ENCODE measurements at places on chromosomes 1 and 21.

DNA sequence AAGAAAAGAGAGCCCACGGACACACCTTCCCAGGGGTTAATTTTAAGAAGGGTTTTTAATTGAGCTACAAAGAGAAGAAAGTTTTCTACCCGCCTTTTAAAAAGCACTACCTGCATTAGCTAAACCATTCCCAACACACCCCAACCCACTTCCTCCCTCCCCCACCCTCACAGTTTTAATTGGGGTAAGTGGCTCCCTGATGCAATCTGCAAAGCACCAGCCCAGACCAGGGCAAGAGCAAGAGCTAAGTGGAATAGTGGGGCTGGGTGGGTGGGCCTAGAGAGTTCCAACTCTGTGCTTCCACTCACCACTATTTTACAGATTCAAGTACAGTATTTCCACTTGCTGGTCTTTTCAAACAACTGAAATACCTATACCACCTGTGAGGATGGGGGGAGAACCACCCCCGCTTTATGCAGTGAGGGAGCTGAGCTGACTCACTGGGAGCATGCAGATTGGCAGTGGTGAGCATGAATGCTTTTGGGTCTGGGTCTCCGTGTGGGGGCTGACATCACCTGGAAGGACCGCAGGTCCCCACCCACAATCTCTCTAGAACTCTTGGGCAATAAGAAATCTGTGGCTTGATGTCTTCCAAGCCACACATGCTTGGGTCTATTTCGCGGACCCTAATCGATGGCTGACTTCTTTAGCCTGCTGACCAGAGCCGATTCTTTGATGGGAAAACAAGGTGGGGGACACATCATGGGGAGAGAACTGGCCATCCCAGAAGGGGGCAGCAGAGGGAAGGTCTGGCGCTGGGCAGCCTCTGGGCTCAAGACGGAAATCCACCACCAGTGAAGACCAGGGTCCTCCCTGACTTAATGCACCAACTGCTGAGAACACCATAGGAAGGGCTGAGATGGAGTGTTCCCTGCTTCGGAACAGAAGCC is 95.5 kb downstream of the SSBP3 start:
- no peak for DNase-seq

- DNase-seq, result peak; percentile 8
These were observed 686 bp upstream of the ZNF281 start for GRCh38 chr1:200410566-200410878.

DNA sequence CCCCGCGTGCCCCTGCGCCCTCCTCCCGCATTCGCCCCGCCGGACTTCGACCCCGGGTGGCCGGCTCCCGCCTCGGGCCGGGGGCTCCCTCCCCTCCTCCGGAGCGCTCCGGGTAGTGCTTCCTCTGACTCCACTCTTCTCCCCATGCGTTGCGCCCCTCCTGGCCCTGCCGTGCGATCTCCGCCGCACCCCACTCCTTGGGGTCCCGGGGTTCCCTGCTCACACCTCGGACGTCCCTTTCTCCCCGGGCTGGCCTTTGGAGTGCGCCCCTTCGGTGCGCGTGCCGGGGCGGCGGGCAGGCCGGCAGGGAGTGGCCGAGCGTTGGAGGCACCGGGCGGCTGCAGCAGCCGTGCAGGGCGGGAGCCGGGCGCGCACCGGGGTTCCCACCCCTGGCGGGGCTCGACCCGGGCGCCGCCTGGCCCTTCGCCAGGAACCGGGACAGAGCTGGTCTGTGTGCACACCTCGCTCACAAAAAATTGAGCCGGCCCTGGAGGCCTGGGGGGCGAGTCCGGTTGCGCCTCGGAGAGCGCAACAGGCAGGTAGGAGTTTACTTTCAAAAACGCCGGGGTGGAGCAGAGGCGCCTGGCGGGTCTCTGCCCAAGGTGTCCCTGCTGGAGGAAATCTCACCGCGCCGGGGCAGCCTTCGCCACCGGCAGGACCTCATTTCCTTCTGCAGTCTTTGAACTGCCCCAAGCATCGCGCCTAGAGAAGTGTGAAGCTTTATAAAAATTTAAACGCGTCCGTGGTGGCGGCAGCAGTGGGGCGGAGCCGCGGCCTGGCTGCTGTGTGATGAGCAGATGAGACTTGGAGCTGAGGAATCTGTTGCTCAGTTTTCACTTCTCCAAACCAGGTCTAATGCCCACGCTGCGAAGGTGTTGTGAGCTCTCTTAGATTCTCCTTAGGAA is 650 bp downstream of the VANGL1 start:
- DNase-seq, result peak; percentile 49

- no peak for DNase-seq
These were observed 5.4 kb downstream of the UBR4 start for GRCh38 chr1:19204446-19205266.

GRCh38 chr21:34949030-34949429 is 100.1 kb downstream of the RUNX1 start:
- DNase-seq, result no peak

GRCh38 chr1:42322577-42322976 is 12.5 kb downstream of the FOXJ3 start:
- no peak for DNase-seq

DNA sequence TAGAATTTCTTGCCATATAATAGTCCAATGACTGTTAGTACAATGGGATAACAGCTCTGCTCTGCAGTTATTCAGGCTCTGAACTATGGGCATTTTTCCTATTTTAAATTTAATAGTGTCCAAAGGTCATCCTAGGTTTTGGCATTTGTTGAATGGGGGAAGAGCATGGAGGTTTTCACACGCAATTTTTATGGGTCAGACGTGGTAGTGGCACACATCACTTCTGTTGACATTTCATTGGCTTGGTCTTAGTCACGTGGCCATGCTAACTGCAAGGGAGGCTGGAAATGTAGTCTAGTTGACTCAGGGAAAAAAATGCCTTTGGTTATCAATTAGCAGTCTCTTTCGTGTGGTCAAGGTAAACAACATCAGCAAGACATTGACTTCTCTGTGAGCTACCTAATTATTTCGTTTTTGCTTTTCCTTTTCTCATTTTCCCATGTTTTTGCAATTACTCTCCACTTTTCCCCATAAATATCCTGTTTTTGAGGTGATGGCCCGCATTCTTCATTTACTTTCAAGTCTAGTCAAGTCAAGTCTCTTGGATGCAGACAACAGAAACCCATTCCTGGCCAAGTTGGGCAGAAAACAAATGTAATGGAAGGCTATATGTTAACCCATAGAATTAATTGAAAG is 82.8 kb downstream of the DYRK1A start:
- no peak for DNase-seq

- no peak for DNase-seq
These were observed 166.7 kb downstream of the SIPA1L2 start for GRCh38 chr1:232463225-232463624.

DNA sequence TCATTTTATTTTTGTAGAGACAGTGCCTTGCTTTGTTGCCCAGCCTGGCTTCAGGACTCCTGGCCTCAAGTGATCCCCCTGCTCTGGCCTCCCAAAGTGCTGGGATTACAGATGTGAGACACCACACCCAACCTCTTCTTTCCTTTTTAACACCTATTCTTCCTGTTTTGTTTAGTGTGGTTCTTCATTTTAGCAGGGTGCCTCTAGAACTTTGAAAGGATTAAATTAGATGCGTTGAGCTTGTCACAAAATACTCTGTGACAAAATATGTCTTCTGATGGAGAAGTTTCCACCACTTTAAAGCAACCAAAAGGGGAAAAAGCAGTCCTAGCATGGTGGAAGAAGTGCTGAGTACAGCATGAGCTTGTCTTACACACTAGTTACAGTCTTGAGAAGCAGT is 42.0 kb downstream of the CDC14A start:
- no peak for DNase-seq

DNA sequence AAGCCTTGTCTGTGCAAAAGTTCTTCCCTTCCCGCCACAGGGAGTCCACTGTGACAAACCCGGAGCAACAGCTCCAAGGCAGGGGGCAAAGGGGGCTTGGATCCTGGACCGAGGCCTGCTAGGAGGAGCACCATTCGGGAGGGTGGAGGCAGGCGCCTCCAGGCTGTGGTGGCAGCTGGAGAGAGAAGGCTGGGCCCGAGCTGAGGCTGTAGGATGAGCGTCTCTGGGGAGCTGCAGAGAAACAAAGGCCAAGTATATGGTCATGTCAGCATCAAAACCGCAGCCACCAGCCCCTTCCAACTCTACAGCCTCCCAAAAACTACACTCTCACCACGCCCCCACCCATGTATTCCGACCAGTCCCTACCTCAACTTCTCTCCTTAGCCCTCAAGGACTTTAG is 579 bp downstream of the SH3BP5L start:
- no peak for DNase-seq

- no peak for DNase-seq
These were observed 67.3 kb downstream of the VAV3 start for GRCh38 chr1:107897438-107898345.

DNA sequence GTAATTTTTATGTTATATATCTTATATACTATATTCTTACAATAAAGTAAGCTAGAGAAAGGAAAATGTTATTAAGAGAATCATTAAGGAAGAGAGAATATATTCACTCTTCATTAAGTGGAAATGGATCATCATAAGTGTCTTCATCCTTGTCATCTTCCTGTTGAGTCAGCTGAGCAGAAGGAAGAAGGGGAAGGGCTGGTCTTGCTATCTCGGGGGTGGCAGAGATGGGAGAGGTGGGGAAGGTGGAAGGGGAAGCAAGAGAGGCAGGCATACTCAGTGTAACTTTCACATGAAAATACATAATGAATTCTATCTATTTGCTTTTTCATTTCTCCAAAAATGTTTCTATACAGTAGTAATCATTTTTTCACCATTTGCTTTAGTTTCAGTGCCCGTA is 5.1 kb downstream of the DNASE2B start:
- no peak for DNase-seq

DNA sequence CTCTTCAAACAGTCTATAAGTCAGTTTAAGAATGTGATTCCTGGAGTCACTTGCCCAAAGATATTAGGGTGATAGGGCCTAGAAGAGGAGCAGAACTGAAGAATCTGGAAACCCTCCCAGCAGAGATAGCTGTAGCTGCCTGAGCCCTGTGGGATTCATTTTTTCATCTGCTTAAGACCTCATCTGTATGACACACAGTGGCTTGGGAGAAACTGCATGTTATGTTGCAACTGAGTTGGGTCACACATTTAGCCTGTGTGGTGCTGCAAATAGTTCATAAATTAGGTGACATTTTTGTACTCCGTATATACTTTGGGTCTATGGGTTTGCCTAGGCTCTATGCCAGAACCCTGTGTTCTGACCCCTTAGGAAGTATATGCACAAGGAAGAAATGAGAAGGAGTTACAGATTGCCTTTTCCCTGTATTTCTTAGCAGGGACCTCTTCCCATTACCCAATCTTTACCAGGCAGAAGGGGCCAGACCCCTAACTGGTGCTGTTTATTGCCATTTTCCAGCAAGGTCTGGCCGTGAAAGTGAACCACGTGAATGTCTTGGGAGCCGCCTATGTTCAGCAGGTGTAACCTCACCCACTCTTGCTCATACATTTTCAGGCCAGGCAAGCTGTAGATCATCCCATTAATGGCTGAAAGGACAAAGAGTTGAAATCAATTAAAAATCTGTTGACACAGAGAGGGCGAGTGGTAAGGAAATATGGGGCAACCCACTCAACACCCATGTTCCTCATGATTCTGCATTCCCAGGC is 41.9 kb upstream of the SLC19A2 start:
- DNase-seq, result no peak

GRCh38 chr1:229753764-229754551 is 127.9 kb downstream of the URB2 start:
- no peak for DNase-seq

- no peak for DNase-seq
These were observed 1.5 kb downstream of the PRKAA2 start for GRCh38 chr1:56646611-56647010.

- no peak for DNase-seq
These were observed 943 bp downstream of the SEMA6C start for GRCh38 chr1:151145304-151146071.

GRCh38 chr1:247386687-247387086 is 29.3 kb upstream of the NLRP3 start:
- no peak for DNase-seq

GRCh38 chr1:21641967-21642739 is 27.0 kb downstream of the RAP1GAP start:
- DNase-seq, result no peak

DNA sequence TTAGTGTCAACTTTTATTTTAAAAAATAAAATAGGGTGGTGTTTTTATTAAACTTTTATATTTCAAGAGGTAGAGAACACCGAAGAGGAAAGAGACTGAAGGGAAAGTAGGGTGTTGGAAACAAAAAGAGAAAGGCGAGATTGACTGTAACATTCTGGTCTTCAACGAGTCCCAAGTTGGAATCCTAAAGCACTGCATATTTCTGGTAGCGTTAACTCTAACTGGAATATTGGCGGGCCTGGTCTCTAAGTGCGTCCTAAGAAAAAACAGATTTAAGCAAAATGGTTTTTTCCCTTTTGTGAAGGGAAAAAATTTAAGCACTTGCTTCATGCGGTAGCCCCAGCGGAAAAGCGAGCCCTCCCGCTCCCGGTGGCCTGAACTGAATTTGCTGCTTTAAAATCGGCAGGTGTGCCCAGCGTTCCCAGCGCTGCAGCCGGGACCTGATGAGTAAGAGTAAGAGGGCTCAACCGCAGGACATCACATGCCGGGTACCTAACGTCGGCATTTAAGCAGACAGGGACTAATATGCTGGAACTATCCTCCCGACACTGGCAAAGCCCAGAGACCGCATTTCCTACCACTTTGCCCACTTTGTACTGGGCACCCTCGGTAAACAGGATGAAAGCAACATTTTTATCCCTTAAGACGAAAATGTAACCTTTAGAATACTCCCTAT is 30.5 kb upstream of the NFIA start:
- DNase-seq, result no peak

- DNase-seq, result no peak
These were observed 8.4 kb downstream of the TP73 start for GRCh38 chr1:3660704-3661103.

GRCh38 chr1:30747033-30748008 is 10.3 kb downstream of the LAPTM5 start:
- DNase-seq, result no peak

Data from NCI-H187 (cell line).